ENCODE measurements at places on chromosomes 1 and 21.

DNA sequence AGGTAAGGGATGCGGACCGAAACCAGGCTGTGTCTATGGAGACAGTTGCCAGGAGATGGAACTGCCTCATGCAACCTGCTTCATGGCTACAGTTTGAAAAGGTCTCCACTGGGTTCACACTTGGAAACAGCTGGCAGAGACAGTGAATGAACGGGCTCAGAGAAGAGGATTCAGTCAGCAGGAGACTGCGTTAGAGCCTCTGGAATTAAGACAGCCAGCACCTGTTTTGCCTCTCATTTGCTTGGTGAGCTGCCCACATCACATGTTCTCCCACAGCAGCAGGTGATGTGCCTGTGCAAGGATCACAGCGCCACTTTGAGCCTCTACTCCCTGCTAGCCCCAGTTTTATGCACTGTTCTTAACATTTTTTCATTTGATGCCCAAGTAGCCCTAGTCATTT is 321.0 kb downstream of the PLPP3 start:
- no peak for DNase-seq

GRCh38 chr1:12100071-12100470 is 37.0 kb downstream of the TNFRSF8 start:
- no peak for DNase-seq

DNA sequence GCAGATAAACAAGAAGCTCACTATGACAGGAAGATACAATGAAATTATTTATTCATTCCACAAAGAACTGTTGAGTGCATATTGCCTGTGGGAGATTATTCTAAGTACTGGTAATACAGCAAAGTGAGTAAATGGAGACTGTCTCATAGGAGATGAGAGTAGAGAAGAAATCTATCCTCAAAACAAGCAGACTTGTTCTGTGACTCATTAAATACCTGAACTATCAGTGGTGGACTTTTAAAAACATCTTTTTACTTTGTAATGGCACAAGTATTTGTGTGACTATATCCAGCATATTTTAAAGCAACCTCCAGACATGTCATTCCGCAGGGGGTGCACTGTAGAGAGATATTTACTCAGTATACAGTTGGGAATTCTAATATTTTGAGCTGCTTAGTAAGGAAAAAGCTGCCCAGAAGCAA is 259.2 kb downstream of the FMN2 start:
- DNase-seq: no peak

DNA sequence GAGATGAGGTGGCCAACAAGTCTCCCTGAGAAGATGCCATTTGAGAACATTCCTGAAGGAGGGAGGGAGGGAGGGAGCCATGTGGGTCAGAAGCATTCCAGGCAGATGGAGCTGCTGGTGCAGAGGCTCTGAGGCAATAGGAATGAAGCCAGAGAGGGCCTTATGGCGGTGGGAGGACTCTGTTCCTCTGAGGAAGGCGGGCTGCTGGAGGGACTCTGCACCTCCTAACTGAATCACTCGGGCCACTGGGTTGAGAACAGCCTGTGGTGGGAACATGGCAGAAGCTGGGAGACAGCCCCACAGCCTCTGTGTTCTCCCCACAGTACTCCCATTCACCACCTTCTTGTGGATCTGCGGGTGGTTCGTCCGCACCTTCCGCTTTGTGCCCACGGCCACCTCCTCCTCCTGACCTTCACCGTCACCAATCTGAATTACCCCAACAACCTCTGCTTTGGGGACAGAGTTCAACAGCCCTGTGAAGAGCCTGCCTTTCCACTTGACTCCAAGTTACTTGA is 2.4 kb upstream of the TMEM125 start:
- no peak for DNase-seq

- DNase-seq: no peak
These were observed 163.6 kb upstream of the C1orf21 start for GRCh38 chr1:184223216-184223615.

GRCh38 chr1:219113261-219113660 is 60.4 kb upstream of the LYPLAL1 start:
- DNase-seq: no peak

DNA sequence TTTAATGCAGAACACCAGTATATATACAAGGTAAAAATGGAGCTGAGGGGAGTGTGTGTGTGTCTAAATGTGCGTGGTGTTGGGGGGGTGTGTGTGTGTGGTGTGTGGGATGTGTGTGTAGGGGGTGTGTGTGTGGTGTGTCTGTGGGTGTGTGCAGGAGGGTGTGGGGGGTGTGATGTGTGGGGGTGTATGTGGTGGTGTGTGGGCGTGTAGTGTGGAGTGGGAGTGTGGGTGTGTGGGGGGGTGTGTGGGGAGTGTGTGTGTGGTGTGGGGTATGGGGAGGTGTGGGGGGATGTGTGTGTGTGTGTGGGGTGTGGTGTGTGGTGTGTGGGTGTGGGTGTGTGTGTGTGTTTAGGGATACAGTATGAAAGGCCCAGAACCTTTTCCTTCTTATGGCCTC is 202.3 kb upstream of the CACYBP start:
- no peak for DNase-seq

GRCh38 chr1:85314726-85315125 is 38.3 kb upstream of the BCL10 start:
- no peak for DNase-seq

GRCh38 chr1:205492201-205492667 is 12.2 kb upstream of the CDK18 start:
- DNase-seq: no peak

- no peak for DNase-seq
These were observed 2.9 kb downstream of the CD84 start for GRCh38 chr1:160576390-160576789.

DNA sequence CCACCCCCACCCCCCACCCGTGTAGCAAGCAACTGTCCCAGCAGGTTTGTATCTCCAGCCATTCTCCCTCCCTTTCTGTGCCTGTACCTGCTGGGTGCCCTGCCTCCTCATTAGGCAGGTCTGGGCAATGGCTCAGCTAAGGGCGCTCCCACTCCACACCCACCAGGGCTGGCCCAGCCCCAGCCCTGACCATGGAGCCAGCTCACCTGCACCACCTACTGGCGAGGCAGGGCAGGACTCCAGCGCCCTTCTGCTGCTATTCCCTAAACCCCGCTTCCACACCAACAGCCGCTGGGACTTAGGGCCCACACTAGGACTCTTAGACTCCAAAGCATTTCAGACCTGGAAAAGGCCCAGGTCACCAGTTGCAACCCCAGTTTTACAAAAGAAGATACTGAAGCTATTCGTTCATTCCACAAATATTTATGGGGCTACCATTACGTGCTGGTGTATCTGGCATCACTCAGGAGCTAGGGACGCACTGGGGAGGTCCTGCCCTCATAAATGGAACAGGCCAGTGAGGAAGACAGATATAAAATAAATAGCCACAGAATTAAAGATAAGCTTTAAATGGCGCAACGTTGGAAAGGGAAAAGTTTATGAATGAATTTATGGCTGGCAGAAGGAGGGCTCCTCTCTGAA is 24.0 kb downstream of the PGLYRP3 start:
- no peak for DNase-seq

- DNase-seq: no peak
These were observed 104.1 kb downstream of the SLC35F3 start for GRCh38 chr1:234008591-234008990.

DNA sequence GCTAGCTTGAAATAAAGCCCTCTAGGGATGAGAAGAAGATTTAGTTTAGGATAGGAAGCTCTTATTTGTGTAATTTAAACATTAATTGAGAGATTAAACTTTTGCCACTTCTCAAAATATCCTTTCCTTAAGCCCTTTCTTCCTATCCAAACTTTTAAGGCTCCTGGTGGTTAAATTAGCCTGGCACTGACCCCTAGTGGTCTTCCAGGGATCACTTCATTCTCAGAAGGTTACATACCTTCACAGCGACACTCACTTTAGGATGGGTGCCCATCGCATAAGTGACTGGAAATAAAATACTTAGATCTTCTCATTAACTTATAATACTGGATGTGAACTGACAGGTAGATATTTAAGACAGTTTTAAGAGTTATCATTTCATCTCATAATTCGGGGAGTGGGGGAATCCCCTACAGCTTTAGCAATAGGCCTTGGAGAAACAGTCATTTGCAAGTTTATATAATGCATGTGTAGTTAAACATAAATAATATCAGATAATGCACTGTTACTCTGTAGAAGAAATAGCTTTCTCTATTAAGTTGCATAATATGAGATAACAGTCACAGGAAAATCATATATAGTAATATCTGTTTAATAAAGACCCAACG is 7.4 kb downstream of the LHX9 start:
- DNase-seq: no peak

DNA sequence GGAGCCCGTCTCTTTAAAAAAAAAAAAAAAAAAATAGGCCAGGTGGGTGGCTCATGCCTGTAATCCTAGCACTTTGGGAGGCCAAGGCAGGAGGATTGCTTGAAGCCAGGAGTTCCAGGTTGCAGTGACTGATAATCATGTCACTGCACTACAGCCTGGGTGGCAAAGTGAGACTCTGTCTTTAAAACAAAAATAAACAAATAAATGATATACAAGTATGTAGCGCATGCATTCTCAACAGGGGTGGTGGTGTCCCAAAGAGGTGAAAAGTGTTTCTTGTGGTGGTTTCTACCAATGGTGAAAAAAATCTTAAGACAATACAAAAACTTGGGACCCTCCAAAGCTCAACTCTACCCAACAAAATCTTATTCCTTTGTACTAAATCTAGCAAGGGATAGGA is 17.9 kb downstream of the CNN3 start:
- DNase-seq: no peak
